ENCODE measurements at places on chromosomes 2 and 18.

DNA sequence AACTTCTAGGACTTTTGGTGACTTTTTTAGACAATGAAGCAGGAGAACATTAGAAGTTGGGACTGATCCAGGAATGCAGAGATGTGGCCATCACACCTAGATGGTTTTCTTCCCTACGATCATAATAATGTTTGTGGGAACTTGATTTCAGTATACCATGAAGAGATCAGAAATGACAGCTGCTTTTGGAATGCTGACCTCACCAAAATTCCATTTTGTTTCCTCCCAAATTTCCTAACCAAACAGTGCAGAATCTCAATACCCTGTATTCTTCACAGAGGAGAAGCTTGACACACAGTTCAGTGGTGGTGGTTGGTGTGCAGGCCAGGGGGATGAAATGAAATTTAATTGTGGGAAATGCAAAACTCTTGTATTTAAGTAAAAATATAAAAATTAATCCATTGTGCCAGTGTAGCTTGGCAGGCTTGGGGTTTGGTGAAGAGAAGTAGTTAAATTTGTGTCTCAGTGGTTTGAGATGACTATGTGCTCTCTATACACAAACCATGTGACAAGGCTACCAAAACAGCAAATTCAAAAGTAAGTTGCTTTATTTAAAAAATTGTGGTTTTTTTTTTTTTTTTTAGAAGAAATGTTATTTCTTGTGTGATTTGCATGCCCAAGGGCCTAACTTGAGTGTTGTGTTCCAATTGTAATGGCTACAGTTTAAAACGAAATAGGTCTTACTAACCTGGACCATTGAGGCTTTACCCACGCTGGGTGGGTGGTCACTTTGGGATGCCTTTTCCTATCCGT, 252.4 kb downstream of the LPIN1 start:
- no peak for DNase-seq

GRCh38 chr18:55024564-55024963, 65.3 kb upstream of the CCDC68 start:
- no peak for DNase-seq

GRCh38 chr18:55641486-55641885, 53.5 kb upstream of the TCF4 start:
- DNase-seq: no peak

GRCh38 chr2:223363085-223363484, 239.1 kb downstream of the SCG2 start:
- no peak for DNase-seq

DNA sequence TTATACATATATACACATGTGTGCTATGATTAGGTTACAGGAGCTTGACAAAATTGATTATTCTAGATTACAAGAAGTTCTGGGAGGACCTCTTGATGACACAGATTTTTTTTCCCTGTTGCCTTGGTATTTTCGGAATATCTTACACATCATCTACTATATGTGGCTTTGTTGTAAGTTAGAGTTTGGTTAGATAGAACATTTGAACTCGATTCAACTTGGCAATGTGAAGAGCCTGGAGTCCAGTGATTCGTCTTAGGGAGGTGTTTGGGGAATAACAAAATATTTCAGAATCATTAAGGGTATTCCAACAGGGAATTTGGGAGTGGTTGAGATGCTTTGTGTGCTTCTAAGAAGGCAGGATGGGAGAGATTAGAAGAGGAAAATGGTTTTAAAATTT, 39.3 kb upstream of the EFEMP1 start:
- DNase-seq: no peak

GRCh38 chr18:75455249-75456198, 28.0 kb upstream of the SMIM21 start:
- DNase-seq: no peak

DNA sequence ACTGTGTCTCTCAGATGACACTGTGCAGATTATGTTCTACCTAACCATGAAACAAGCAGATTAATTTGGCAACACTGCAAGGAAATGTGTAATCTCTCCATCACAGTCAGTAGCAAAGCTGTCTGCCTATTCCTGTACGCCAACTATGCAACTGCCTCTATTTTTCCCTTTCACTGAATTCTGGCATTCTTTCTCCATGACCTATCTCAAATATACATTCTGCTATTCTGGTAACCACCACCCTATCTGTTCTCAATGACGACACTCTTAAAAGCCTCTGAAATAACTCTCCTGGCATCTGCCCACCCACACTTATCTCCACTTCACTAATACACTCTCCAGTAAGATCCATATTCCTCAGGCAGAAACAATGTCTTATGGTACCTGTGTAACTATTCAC, 78.7 kb downstream of the ABCA12 start:
- DNase-seq: no peak

DNA sequence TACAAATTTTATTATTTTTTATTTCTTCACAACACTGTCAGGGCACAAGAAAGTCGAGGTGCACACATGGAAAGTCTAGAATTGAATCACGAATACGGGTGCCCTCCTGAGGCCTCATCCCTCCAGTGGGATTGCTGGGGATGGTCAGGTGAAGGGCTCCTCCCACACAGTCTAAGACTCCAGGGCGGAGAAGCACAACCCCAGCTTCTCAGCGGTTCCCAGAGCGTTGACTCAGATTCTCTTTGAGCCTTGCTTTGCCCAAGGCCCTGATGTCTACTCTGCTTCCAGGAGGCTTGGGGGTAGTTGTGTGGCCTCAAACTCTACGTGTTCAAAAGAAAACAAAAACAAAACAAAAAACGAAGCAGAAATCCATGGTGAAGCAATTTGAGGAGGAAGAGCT, 108.4 kb downstream of the LYPD6B start:
- DNase-seq: no peak
